Chondrocyte (in vitro differentiated cells): ENCODE measurements at places on chromosomes 2 and 18. TPM values are rescaled to one million over a fixed set of nuclear protein-coding genes. Genes with fewer than 3 reads are reported as not detected.

Gene TEKT4
- not detected in 3 replicates for total RNA-seq

Gene BOLL
- not detected in 3 replicates for total RNA-seq

Gene SP100
- 57.6 to 67.0 TPM (median 66.7 TPM) in 3 replicates for total RNA-seq

Gene NOSTRIN
- total RNA-seq, result 0.27 TPM in 1 of 3 replicates, not detected in the others

Gene BMP10
- not detected in 3 replicates for total RNA-seq

Gene ADRA2B
- total RNA-seq, result 0.07 TPM in 1 of 3 replicates, not detected in the others

Gene GKN1
- total RNA-seq, result 0.37 TPM in 1 of 3 replicates, not detected in the others

Gene ZNF514
- 12.1 to 16.3 TPM (median 14.3 TPM) in 3 replicates for total RNA-seq

Gene COL6A3
- total RNA-seq, result 250 to 264 TPM (median 264 TPM) in 3 replicates

Gene TMEM37
- 0.36 to 1.1 TPM (median 0.77 TPM) in 3 replicates for total RNA-seq

Gene SERPINB11
- not detected in 3 replicates for total RNA-seq

Gene MREG
- total RNA-seq, result 1.8 to 4.5 TPM (median 2.7 TPM) in 3 replicates

Gene DCDC2C
- not detected in 3 replicates for total RNA-seq

Gene IL1RL1
- not detected in 3 replicates for total RNA-seq

Gene SIX3
- total RNA-seq, result not detected in 3 replicates

Gene SLC66A2
- total RNA-seq, result 27.6 to 32.1 TPM (median 29.1 TPM) in 3 replicates

Gene MC5R
- total RNA-seq, result not detected in 3 replicates

Gene COL3A1
- total RNA-seq, result 7,827 to 10,007 TPM (median 8,099 TPM) in 3 replicates

Gene KYNU
- total RNA-seq, result 0.38 TPM in 1 of 3 replicates, not detected in the others

Gene HNRNPA3
- total RNA-seq, result 98.0 to 153 TPM (median 106 TPM) in 3 replicates

Gene STARD6
- not detected in 3 replicates for total RNA-seq

Gene SEPTIN10
- total RNA-seq, result 80.9 to 90.9 TPM (median 86.1 TPM) in 3 replicates

Gene PRSS56
- total RNA-seq, result not detected in 3 replicates

Gene NEB
- total RNA-seq, result 1.0 to 2.2 TPM (median 2.2 TPM) in 3 replicates

Gene CXCR4
- total RNA-seq, result not detected in 3 replicates

Gene DNAJC5G
- total RNA-seq, result not detected in 3 replicates

Gene TTC21B
- 12.7 to 24.9 TPM (median 15.8 TPM) in 3 replicates for total RNA-seq

Gene PIEZO2
- total RNA-seq, result 115 to 147 TPM (median 142 TPM) in 3 replicates

Gene CD8B2
- total RNA-seq, result not detected in 3 replicates

Gene AMER3
- total RNA-seq, result not detected in 3 replicates

Gene GREB1L
- 2.3 to 4.1 TPM (median 2.4 TPM) in 3 replicates for total RNA-seq

Gene KLHL30
- 12.2 to 25.6 TPM (median 24.4 TPM) in 3 replicates for total RNA-seq

Gene COLEC12
- 2.1 to 17.8 TPM (median 2.2 TPM) in 3 replicates for total RNA-seq

Gene NT5DC4
- total RNA-seq, result not detected in 3 replicates

Gene UGT1A5
- not detected in 3 replicates for total RNA-seq

Gene DGKD
- 56.9 to 67.1 TPM (median 66.3 TPM) in 3 replicates for total RNA-seq

Gene DSG3
- not detected in 3 replicates for total RNA-seq

Gene RNU2-63P
- 2.7 TPM in 1 of 3 replicates, not detected in the others for total RNA-seq

Gene SERPINB5
- total RNA-seq, result 0.24 TPM in 1 of 3 replicates, not detected in the others

Gene CLEC4F
- not detected in 3 replicates for total RNA-seq

Gene TSPYL6
- total RNA-seq, result not detected in 3 replicates

Gene FNDC4
- total RNA-seq, result 8.6 to 17.7 TPM (median 17.4 TPM) in 3 replicates

Gene ANKRD62
- not detected in 3 replicates for total RNA-seq

Gene IL36B
- total RNA-seq, result not detected in 3 replicates

Gene SCG2
- total RNA-seq, result 48.4 to 82.1 TPM (median 81.6 TPM) in 3 replicates

Gene MYO5B
- total RNA-seq, result 0.97 TPM in 2 of 3 replicates, not detected in the other

Gene CNRIP1
- 23.4 to 25.9 TPM (median 24.7 TPM) in 3 replicates for total RNA-seq
